Gastroesophageal sphincter (tissue), 4 donors: ENCODE measurements at places on chromosomes 3 and 15. TPM values are rescaled to one million over a fixed set of nuclear protein-coding genes. Genes with fewer than 3 reads are reported as not detected.

GRCh38 chr3:128804811-128805155 is 74.6 kb upstream of the ACAD9 start:
- no peak overlapping the region for H3K4me3 ChIP-seq
- H3K27me3 ChIP-seq, result no peaks in the 10 kb centered on the region
- no peak for ATAC-seq
- peaks cover 40% of the 10 kb centered on the region for H3K36me3 ChIP-seq
- peak overlapping the region; percentile 83 for H3K27ac ChIP-seq

- peaks cover 34% of the 10 kb centered on the region for H3K4me1 ChIP-seq
- no peaks in the 10 kb centered on the region for H3K36me3 ChIP-seq
- no peak overlapping the region for H3K4me3 ChIP-seq
- H3K27ac ChIP-seq, result peak overlapping the region; percentile 76
- ATAC-seq, result no peak
These were observed 208.7 kb upstream of the BHLHE40 start for GRCh38 chr3:4770561-4770960.

DNA sequence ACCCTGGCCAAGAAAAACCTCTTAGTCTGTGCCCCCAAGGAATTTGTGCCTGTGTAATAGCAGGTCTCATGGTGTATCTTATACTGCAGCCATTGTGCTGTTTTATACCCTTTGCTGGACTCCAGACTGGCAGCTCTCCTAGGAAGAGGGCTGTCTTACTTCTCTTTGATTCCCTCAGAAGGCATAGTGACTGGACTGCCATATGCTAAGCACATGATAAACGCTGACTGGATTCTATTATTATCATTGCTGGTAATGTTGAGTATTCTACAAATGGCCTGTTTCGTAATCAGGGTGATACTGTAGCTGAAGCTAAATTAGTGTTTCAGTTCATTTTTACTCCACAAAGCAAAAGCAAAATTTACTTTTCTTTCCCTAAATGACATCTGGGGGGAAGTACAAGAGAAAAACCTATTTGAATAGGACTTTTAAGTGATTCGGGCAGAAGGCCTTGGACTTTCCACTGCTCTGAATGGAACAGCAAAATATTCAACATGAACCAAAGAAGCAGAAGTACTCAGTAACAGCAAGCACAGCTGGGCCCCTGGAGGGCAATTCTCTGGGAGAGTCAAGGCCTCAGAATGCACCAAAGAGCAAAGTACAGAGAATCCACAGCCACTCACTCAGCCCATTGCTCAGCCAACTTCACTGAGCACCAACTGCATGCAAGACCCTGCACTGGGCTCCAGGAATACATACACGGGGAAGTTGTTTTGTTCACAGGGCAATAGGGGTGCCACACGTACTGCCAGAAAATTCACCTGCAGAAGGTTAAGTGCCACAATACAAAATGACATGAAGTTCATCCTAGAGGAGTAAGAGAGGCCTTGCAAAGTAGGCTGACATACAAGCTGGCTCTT is 7.9 kb upstream of the BCL2A1 start:
- ATAC-seq, result peak; percentile 43
- H3K36me3 ChIP-seq, result no peaks in the 10 kb centered on the region
- peaks cover 7% of the 10 kb centered on the region for H3K27me3 ChIP-seq
- H3K4me3 ChIP-seq, result no peak overlapping the region
- no peak overlapping the region for H3K27ac ChIP-seq
- H3K4me1 ChIP-seq, result no peaks in the 10 kb centered on the region

- peak overlapping the region; percentile 80 for H3K27ac ChIP-seq
- H3K27me3 ChIP-seq, result no peaks in the 10 kb centered on the region
- ATAC-seq, result peak; percentile 63
These were observed 83.8 kb downstream of the GADL1 start for GRCh38 chr3:30810625-30811024.

Gene APBA2
- 3.2 TPM for total RNA-seq

Gene NR2F2
- 97.8 TPM for total RNA-seq
